ENCODE measurements at places on chromosomes 3 and 15.

- no peak for DNase-seq
Measured at GRCh38 chr15:51375966-51376640, 34.6 kb downstream of the GLDN start.

- no peak for DNase-seq
Measured at GRCh38 chr3:14820156-14820555, 1.4 kb downstream of the FGD5 start.

DNA sequence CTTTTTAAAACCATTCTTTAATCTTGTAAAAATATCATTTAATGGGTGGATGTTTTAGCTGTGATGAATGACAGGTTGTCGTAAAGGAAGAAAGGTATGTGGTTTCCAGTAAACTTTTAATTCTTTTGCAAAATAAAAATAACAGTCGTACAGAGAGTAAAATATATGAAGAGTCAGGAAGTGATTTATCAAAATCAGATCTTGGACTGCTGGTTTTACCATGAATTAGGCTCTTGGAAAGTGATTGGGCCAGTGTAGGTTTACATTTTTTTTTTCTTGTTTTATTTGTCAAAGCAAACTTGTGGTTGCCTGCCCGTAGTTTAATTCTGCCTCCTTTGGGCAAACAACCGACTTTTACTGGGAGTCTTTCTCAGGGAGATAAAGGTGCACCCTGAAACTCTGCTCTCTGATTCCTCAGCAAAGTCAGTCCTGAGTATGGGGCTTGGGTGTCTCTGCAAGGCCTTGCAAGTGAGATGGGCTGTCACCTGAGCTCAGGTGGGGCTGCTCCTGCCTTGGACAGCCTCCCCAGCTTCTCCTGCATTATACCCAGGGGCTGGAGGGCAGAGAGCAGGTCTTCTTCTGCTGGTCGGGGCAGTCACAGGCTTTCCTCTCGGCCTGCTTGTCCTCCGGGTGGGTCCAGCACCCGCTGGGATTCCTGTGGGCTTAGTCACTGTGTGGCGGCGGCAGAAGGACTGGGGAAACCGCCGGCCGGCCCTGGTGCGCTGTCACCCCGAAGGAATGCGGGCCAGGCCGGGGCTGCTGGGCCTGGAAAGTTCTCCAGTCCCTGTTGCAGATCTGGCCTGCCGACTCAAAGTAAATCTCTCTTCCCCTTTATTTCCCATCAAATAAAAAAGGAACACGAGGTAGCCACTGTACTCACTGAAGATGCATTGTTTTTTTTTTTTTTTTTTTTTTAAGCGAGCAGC lies 79.0 kb downstream of the IGF1R start:
- no peak for DNase-seq

DNA sequence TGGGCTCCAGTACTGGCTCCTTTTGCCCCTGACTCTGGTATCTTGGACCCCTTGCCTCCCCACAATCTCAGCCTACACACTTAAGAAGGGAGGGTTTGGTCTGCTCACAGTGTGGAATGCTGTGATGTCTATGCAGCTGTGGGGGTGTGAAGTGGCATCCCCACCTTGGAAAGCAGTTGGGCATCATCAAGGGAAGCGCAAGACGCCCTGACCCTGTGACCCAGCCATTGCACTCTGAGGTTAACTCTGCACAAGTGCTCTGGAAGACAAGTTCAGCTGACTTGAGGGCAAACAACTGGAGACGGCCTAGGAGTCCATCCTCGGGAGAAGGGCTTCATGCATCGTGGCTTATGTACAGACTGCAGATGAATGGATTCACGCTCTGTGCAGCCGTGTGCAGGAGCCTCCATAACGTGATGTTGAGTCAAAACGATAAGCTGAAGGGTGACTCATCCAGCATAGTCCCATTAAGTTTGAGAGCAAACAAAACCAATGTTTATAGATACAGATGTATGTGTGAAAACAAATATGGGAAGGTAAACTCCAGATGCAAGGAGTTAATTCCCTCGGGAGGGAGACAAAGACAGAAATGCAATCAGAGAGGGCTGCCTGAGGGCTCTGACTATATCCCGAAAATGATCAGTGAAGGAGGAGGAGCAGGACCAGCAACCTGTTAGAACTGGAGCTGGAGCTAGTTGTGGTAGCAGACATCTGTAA lies 86.8 kb downstream of the LSM3 start:
- DNase-seq: no peak

DNA sequence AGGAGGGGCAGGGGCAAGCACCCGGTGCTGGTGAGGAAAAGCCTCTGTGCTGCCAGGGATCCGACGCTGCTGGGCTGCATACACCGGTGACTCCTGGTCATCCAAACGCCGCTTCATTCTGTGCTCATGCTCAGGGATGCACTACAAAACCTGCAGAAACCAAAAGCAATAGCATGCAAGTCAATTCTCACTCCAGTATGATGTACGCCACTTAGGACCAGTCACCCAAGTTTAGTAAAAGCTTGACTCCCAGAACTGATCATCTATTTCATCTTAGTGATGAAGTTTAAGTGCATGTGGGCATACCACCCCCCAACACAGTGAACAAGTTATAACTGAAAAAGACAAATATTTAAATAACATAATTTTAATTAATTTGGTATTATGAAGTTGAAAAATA lies 21.2 kb downstream of the SIN3A start:
- no peak for DNase-seq

- no peak for DNase-seq
Measured at GRCh38 chr15:91258415-91258759, 158.3 kb downstream of the SV2B start.

- DNase-seq: no peak
Measured at GRCh38 chr3:143337387-143337786, 217.8 kb downstream of the CHST2 start.

- DNase-seq: no peak
Measured at GRCh38 chr15:70758790-70759462, 4.4 kb downstream of the UACA start.

DNA sequence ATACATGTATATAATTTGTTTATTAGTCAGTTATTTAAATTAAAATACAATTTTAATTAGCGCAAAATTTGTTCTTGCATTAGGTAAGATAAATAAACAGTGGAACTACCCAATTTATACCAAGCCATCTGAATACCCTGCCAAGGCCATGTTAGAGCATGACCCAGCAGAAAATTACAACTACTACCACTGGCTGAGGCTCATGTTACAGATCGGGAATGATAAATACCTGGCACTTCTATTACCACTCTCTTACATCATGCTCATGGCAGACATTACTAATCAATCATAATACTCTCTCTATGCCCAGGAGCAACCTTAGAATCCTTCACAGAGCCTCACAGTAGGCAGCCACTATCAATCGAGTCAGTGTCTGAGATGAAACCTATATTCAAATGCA lies 21.2 kb upstream of the LMOD3 start:
- DNase-seq: no peak

- no peak for DNase-seq
Measured at GRCh38 chr3:18987862-18988447, 160.4 kb upstream of the KCNH8 start.

DNA sequence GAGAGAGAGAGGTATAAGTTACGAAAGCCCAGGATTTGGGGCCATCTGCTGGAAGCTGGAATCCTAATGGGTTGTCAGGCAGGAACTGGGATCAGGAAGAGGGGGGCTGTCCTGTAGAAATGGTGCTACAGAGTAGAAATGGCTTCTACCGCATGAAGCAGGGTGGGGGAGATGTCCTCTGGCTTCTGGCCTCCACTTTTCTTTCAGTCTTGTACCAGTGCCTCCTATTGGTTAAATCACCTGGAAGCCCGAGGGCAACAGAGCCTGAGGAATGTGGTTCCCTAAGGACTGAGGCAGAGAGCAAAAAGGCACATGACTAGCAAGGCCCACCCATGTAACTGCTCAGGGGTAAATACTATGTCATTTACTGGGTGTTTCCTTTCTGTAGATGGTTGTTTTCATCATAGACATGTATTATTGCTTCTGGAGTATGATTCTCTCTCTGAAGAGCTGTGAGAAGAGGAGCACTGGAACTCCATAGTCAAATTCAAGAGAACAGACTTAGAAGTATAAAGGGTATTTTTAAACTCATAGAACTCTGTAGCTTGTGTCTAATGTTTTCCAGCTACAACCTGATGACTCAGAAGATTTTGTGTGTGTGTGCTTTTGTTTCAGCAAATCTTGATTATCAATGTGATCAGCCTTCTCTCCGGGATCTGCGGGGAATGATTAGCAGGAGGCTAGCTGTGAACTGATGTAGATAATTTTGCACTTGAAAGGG lies 20.2 kb upstream of the MITF start:
- no peak for DNase-seq

- DNase-seq: no peak
Measured at GRCh38 chr3:20324664-20325478, 138.9 kb upstream of the SGO1 start.

- DNase-seq: no peak
Measured at GRCh38 chr15:92610101-92610520, 45.5 kb downstream of the FAM174B start.

- DNase-seq: no peak
Measured at GRCh38 chr3:141797819-141798447, 34.7 kb downstream of the GRK7 start.

DNA sequence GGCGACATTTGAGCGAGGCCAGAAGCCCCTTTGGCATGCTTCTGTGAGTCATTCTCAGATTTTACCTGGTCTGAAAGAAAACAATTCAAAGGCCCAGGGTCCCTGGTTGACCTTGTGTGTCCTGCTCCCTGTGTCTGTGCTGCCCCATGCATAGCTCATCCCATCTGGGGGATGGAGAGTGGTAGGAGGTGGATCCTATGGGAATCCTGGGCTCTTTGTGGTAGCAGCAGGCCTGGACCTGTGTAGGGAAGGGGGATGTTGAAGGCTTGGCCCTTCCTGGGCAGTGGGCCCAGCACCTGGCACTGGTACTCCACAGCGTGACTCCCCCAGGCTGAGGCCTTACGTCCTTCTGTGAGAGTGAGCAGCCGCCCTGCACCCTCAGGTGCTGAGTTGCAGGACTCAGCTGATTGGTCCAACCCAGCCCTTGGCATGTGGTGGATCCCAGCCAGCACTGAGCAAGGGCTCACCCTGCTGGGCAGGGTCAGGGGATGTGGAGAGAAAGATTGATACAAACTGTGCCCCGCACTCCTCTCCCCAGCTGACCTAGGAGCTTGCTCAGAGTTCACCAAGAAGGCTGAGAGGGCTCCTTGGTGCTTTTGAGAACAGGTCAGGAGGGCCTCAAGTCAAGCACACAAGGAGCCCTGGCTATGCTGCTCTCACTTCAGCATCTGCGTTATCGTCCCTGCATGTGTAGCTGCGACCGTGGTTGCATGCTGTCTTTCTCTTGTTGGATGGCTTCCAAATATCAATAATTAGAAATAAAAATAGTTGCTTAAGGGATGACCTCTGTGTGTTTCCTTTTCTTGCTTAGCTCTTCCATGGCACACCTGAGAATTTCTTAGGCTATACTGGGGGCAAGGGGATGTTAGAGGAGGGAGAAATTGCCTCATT lies 21.4 kb upstream of the JMJD7 start:
- DNase-seq: no peak

DNA sequence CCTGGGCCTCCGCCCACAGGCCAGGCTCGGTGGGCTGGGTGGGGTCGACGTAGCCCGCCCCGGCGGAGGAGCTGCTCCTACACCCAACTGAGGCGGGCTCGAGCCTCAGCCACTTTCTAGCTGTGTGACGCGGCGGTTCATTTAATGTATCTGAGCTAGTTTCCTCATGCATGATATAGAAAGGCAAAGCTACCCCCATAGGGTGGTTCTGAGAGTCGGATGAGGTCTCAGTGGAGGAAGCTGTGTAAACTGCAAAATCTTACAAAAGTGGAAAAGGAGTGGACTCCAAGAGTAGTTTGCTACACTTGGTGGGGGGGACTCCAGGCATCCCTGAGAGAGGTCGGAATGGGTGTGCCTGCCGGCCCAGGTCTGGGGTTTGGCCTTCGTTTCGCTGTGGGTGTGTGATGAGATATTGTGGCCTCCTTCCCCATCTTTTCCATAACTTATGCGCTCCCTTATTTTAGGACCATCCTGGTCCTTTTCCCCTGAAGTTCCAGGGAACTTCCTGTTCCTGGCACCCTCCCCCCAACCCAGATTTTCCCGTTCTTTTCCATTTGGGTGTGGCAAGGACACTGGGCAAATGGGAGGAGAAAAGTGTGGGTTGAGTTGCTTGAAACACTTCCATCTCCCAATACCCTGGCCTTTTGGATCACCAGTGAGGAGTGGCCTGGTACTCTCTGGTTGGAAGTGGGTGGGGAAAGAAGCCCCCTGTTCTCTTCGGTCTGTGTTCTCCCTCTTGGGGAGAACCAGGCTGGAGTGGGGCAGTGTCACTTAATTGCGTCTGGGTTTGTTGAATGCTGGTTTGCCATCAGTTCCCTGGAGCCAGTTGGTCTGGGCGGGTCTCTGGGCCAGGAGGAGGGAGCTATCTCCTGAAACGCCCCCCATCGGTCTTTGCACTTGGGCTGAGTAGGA lies 1.1 kb downstream of the PDIA5 start:
- DNase-seq: no peak

DNA sequence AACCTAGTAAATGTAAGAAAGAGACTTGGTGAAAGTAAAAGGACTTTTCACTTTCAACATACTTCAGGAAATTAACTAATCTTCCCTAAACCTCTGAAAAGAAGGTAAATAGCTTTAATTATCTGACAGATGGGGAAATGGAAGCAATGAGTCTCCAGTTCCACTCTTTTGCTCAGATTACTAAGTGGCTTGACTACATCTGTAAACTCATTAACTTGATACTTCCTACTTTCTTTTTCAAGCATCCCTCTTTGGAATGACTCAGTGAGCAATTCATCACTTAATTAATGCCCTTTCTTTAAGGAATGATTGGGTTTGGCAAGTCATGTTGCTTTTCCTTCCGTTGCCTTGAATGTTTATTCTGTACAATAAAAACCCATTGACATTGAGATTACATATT lies 234.2 kb downstream of the GRM7 start:
- DNase-seq: no peak

DNA sequence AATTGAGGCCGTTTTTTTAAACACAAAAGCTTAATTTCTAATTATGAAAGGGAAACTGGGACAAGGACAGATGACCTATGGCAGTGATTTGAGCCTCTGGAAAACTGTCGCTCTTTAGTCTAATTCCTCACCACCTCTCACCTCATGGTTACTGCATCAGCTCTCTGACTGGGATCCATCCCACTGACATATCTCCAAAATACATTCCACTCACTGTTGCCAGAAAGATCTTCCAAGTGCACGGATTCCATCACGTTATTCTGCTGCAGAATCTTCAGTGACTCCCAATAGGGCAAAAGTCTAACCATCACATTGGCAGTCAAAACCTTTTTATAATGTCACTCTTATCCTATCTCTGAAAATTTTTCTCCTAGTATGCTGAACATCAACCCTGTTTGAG lies 132.3 kb upstream of the MB21D2 start:
- DNase-seq: no peak

GRCh38 chr3:14016900-14017475 lies 107.7 kb downstream of the CHCHD4 start:
- DNase-seq: no peak

DNA sequence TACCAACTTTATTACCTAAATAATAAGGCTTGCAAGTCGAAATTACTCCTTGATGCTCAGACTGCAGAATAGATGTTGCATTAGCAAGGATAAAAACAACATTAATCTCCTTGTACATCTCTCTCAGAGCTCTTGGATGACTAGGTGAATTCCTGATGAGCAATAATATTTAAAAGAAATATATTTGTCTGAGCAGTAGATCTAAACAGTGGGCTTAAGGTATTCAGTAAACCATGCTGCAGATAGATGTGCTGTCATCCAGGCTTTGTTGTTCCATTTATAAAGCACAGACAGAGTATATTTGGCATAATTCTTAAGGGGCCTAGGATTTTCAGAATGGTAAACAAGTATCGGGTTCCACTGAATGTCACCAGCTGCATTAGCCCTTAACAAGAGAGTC lies 257.1 kb downstream of the TUSC7 start:
- DNase-seq: no peak
